ENCODE measurements at places on chromosomes 11 and 22.
A peak's percentile ranks its signal among the peaks of the same experiment; 100 is the strongest.

DNA sequence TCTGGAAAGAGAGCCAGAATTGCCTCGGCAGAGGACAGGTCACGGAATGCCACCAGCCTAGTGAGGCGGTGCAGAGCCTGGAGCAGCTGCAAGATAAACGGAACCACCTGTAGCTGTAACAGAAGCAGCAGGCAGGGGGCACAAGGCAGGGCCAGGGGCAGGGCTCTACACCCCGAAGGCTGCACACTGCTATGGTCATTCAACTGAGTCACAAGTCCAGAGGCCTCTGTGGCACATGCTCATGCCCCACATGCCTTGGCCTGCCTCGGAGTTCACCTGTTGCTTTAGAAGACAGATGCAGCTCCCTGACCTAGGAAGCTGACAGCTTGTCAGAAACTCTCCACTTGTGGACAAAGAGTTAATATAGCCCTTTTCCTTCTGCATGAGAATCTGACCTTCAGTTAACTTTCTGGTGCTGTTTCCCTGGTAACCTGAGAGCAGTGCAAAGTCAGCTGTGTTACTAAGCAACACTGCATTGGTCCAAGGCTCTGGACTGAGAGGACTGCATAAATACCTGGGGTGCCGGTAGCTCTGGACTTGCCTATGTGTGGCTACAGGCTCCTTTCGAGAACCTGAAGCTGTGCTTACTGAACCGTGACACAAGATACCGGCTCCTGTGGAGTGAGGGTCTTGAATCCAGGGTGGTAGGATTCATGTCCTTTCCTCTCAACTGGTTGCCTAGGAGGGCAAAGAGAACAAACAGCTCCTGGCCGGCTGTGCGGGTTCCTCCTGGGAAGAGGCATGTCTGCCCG is 10.5 kb downstream of the COMMD9 start:
- DNase-seq, result no peak

DNA sequence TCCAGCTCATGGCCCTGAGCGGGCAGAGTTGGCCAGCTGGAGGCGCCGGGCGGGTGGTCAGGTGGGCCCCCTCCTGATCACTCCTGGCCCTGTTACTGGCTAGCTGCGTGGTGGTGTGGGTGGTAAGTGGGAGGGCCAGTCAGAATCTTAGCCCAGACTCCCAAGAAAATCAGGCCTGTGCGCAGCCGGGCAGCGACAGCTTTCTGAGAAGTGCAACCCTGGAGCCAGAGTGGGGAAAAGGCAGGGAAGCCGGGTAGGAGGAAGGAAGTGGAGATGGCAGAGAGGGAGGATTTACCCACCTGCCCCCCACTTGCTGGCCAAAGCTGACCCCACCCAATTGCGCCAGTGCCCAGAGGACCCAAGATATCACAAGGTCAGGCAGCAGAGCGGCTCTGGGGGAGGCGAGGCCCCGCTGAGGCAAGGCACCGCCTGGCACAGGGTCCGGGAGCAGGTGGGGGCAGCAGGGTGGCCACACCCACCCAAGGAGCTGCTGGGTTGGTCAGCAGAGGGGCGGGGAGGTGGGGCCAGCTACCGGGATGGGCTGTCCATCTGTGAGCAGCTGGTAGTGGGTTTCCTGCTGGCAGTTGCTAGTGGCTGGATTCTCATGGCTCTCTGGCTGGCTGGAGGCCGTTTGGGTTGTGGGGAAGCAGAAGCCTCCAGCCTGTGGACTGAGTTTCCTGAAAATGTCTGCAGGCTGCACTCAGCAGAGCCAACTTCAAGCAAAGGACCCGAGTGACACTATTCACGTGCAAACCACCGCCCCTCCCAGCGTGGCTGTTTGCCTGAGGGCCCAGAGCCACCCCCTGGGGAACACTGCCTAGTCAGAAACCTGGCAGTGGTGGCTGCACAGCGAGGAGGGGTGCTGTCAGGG is 196.4 kb downstream of the IGLL1 start:
- DNase-seq, result no peak

DNA sequence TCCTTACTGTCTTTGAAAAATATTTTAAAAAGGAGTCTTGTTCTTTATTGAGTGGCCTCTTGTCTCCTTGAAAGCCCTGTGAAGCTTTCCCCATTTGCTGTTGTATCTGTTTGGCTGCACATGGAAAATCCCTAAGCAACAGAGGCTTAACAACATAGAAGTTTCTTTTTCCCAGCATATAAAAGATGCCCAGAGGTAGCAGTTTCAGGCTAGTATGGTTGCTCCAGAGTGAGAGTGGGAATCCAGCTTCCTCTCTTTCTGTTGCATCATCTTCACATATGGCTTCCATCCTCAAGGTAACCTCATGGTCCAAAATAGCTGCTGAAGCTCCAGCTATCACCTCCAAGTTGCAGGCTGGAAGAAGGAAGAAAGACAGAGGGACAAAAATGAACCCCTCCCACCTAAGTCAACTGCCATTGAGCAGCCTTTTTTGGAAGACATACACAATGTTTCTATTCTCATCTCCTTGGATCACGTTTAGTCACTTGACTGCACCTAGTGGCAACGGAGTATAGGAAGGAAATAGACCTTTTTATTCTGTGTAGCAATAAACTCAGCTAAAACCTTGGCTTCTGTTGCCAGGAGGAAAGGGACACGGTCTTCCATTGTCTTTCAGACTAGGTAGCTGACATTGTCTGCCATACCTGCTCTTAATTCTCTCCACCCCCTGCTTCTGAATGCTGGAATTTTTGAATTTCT is 5.3 kb downstream of the CSF2RB start:
- no peak for DNase-seq

- no peak for DNase-seq
Observed at GRCh38 chr11:65317025-65317786, 2.5 kb downstream of the CDC42EP2 start.

DNA sequence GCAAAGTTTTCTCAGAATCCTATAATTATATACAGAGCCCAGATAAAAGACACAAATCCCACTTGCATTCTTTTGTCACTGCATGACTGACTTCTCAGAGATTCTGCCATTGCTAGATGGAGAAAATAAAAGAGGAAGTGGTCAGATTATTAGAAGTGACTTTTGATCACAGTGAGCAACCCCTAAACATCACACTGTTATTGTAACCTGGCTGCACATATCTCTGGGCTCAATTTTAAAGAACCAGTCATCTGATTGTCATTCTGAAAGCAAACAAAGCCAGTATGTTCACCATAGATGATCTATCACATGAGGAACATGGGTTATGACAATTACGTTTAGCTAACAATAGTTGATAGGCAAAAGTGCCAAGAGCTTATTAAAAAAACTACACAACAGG is 47.8 kb downstream of the COPB1 start:
- DNase-seq, result no peak

DNA sequence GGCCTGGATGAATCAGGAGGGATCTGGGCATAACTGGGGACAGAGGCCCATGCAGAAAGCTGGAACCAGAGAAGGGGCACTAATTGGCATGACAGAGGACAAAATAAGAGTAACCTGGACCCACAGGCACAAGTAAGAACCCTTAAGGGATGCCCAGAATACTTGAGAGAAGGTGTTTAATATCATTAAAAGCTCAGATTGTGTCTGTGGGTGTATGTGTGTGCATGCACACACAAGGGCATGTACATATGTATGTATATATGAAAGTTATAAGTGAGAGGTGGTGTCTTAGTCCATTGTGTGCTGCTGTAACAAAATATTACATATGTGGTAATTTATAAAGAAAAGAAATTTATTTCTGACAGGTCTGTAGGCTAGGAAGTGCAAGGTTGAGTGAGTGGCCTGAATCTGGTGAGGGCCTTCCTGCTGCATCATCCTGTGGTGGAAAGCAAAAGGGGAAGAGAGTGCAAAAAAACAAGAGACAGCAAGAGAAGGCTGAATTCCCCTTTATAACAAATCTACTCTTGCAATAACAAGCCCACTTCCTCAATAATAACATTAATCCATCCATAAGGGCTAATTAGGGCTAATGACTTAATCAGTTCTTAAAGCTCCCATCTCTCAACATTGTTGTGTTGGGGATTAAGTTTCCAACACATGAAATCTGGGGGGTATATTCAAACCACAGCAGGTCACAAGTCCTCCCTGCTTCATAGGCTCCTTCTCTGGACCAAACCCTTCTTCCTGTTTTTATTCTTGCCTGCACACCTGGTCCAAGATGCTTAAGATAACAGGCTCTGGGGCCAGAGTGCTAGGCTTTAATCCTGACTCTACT is 68.3 kb upstream of the POU2AF2 start:
- no peak for DNase-seq

- DNase-seq, result no peak
Observed at GRCh38 chr11:69744435-69744834, 30.7 kb downstream of the FGF4 start.

DNA sequence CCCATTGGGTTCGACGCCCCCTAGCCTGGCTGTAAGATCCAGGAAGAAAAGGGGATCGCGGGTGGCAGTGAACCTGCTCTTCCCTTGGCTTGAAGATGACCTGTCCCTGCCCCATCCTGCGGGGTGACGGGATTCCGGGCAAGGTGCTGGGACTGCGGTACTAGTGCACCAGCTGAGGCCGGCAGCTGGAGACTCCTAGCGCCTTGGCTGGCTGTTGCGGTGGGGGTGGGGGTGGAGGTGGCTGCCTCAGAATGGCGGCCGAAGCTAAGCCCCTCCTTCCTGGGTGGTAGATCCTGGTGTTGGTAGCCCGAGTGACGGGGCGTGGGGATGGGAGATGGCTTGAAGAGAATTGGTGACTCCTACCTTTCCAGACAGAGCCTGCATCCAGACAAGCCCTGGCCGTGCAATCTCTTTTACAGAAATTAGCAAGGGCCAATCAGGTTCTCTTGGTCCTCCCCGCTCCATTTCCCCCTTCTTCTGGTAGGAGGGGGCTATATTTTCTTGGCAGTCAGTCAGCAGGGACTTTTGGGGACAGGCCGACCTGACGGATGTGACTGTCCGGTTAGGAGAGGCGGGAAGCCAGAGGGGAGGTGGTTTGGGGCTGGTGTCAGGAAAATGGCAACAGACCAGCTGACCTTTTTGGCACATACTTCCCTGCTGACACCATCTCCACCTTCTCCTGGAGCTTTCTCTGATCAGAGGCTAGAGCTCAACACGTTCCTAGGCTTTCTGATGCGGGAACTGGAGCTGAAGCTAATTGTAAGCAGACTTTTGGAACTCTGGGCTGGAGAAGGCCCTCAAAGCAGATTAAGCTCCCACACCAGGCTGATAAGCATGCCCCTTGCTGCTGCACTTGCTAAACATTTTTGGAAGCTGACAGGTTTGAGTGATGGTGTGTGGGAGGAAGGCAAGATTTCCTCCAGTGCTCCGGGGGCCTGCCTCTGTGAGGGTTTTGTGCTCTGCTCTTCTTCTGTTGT is 2.0 kb downstream of the NAV2 start:
- DNase-seq, result no peak

DNA sequence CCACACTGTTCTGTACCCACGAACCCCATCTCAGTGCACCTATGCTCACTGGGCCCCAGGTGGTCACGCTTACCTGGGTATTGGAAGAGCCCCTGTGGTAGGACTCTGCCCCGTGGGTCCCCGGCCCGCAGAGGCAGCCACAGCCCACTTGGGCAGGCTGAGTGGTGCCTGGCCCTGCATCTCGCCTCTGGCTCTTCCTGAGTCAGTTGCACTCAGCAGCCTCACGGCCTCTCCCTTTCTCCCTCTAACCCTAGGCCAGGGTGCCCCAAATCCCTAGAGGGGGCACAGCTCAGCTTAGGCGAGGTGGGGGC is 9.7 kb downstream of the CRELD2 start:
- DNase-seq, result no peak

DNA sequence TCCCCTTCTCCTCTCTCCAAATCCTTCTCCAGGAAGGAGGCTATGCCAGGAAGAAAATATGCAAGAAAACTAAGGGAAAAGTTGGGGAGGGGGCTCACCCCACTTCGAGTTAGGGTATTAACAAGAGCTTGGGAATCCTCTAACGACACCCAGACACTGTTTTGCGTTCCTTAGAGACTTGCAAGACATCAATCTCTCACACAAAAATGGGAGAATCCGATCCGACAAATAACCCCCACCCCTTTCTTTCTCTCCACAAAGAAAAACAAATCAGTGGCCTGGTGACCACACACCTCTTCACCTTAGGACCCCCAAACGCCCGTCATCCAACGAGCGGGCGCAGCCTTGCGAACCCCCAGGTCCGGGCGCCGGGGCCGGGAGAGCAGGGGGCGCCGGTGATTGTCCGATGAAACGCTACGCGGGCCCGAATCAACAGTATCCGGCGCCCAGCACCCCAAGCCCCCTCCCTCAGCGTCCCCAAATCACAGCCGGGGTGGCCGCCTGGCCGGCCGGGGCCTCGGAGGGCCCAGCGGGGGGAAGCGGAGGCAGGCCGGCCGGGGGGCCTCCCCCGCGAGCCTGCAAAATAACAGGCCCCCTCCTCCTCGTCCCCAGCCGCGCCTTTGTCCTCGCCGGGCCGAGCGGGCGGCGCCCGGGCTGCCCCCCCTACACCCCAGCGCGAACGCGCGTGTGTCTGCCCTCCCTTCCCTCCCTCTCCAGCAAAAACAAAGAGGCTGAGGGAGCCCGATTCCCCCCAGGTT is 690 bp downstream of the CSNK1E start:
- peak; percentile 54 for DNase-seq

DNA sequence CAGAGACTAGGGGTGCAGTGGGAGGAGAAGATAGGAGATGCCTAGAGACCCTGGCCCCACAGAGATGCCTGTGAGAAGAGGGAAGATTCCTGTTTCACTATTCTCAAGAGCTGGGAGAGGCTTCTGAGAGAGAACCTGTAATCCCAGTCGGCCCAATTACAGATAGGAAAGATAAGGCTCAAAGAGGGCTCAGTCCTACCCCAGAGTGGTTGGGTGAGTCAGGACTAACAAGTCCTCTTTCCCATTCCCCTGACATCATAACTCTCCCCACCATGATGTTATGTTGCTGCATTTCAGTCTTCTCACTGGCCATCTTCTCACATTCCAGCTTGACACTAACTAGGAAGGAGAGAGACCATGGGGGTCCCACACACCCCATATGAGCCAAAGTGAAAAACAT is 17.9 kb downstream of the ARHGEF12 start:
- no peak for DNase-seq

- DNase-seq, result no peak
Observed at GRCh38 chr22:32106930-32107329, 52.2 kb downstream of the C22orf42 start.

DNA sequence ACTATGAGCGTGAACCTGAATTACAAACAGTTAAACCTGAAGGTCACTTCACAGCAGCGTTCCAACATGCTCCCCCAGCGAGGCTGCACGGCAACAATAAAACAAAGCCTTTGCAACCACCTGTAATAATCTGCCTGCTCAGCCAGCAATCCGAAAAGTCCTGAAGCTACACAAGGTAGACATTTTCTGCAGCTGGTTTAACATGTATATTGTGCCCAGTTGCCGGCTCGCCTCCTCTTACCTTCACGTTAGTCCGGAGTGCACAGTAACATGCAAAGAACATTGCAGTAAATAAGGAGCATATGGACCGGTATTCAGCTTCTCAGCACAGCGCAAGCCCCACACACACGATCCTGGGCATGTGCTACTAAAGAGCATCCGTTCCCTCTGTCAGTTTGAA is 704.3 kb downstream of the DLG2 start:
- DNase-seq, result no peak

DNA sequence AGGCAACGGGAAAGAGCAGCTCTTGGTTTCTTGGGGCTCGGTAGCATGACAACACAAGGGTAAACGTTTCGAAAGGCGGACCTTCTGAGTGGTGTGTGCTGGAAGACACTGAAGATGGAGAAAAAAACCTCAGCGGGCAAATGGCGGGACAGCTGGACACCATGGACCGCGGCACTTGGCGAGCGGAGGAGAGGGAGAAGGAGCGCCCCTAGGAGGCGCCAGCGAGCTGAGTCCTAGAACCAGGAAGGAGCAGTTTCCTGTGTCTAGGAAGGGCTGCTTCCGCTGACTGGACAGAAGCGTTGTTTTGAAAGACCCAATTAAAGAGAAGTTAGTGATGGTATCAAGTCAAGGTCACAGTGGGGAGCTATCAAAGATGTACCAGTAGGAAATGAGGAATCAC is 44.0 kb upstream of the OPCML start:
- DNase-seq, result no peak

GRCh38 chr22:49402169-49402568 is 425.5 kb downstream of the BRD1 start:
- DNase-seq, result no peak

All from activated gamma-delta T cell (primary cell).